ENCODE measurements at places on chromosomes 7 and 10. TPM values are rescaled to one million over a fixed set of nuclear protein-coding genes. Genes with fewer than 3 reads are reported as not detected.

DNA sequence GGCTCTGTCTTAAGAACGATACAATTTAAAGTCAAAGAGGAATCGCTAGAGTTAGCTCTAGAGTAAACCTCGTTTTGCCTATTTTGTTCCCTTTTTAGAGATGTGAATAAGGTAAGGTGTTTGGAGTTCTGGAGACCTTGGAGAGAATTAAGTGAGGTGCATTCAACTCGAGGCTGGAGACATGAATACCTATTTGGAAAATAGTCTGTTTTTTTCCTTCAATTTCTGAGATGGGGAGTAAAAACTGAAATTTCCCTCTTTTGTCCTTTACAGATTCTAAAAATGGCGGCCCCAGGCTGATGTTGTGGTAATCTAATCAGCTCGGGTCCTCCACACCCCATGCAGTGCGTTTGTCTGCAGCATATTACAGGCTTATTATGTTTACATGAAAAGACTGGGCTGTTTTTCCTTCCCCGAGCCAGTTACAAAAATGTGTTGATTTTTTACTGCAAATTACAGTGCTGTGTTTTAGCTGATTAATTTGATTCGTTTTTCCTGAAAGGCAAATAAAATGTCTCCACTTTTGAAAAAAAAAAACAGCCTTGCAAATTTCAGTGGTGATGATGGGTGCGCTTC, 1.5 kb downstream of the KMT2E start:
- no peaks in the 10 kb centered on the region for H3K27me3 ChIP-seq
- H3K4me1 ChIP-seq = no peaks in the 10 kb centered on the region
- peak; percentile 53 for DNase-seq

DNA sequence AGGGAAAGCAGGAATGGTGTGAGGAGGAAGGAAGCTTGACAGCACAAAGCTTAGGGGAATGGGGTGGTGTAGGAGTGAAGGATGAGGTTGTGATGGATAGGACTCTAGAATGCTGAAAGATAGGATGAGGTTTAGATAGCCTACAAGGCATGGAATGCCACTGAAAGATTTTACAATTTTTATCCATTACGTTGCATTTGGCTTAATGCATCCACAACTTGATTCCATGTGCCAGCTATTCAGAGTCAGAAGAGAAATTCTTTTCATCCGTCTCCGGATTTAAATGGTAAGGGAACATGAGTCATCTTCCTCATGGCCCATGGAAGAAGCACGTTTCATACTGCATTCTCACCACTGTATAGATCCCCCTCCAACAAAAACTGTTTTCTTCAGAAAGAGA, 212.4 kb upstream of the BMPER start:
- H3K36me3 ChIP-seq = no peaks in the 10 kb centered on the region
- H3K4me3 ChIP-seq = no peak overlapping the region
- DNase-seq = peak; percentile 81

DNA sequence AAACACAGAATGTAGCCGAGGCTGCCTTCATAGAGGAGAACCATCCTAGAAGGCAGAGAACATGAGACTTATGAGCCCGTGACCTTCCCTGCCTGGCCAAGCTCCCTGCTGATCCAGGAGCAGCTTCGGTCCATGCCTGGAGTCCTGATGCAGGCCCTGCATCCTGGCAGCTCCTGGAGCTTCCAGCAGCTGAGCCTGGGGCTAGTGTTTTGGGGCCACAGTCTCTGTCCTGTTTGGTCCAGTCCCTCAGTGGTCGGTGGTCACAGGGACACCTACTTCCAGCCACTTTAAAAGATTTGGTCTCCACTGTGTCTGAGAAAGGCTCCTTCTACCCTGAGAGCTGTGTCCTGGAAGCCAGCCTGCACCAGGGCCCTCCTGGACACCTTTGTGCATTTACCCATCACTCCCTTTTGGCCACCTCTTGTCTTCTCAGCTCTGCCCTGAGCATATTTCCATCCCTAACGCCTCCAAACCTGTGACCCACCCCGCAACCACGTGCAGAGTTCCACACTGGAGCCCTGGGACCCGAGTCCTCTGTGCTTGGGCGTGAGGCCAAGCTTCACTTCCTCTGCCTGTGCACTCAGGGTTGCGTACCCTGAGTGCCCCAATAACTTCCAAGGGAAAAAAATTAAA, 315.2 kb upstream of the ZNF32 start:
- H3K27me3 ChIP-seq = peaks cover 16% of the 10 kb centered on the region
- no peaks in the 10 kb centered on the region for H3K36me3 ChIP-seq
- no peak for DNase-seq
- H3K4me3 ChIP-seq = no peak overlapping the region

DNA sequence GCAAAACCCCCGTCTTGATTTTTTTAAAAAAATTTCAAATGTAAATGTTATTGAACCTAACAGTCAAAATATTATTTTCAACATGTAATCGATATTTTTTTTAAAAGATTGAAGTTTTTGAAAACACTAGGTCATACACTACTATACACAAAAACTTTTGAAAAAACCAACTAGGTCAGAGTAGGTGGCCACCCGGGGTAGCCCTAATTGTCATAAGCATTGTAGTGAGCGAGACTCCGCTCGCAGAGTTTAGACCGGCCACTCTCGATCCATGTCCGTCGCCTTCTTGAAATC, 417 bp downstream of the RFC2 start:
- no peak for DNase-seq
- peak overlapping the region; percentile 99 for H3K4me3 ChIP-seq
- peaks cover 5% of the 10 kb centered on the region for H3K36me3 ChIP-seq
- no peaks in the 10 kb centered on the region for H3K27me3 ChIP-seq
- peaks cover 9% of the 10 kb centered on the region for H3K4me1 ChIP-seq

DNA sequence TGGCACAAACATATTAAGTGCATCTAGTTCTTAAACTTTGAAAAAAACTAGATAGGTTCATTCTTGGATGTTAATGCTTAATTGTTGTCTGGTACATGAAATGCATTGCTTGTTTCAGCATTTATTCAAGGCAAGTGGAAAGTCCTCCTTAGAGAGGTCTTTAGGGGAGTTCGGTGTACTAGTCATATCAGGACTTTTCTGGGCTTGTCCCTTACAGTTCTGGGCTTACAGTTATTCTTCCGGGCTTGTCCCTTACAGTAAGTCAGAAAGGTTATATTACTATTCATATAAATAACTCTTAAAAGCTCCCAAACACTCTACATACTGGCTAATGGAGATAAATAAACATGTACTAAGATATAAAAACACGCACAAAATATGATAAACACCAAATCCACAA, 61.6 kb upstream of the MRLN start:
- DNase-seq = no peak
- H3K4me3 ChIP-seq = no peak overlapping the region
- H3K27me3 ChIP-seq = no peaks in the 10 kb centered on the region

GRCh38 chr7:134044682-134045081, 82.5 kb upstream of the LRGUK start:
- DNase-seq = no peak
- no peak overlapping the region for H3K27ac ChIP-seq
- H3K36me3 ChIP-seq = no peaks in the 10 kb centered on the region
- no peaks in the 10 kb centered on the region for H3K27me3 ChIP-seq

- DNase-seq = peak; percentile 8
- H3K27ac ChIP-seq = no peak overlapping the region
- H3K4me3 ChIP-seq = no peak overlapping the region
- no peaks in the 10 kb centered on the region for H3K36me3 ChIP-seq
Observed at GRCh38 chr7:83782628-83783027, 133.7 kb upstream of the SEMA3E start.

GRCh38 chr7:70463352-70463938, 668.5 kb upstream of the GALNT17 start:
- no peak for DNase-seq
- no peaks in the 10 kb centered on the region for H3K4me1 ChIP-seq
- no peaks in the 10 kb centered on the region for H3K36me3 ChIP-seq
- H3K27ac ChIP-seq = no peak overlapping the region

GRCh38 chr7:43625980-43626379, 43.1 kb downstream of the STK17A start:
- H3K27ac ChIP-seq = no peak overlapping the region
- H3K4me1 ChIP-seq = no peaks in the 10 kb centered on the region
- H3K27me3 ChIP-seq = no peaks in the 10 kb centered on the region
- DNase-seq = no peak
- H3K4me3 ChIP-seq = no peak overlapping the region
- H3K36me3 ChIP-seq = peaks cover 2% of the 10 kb centered on the region

GRCh38 chr10:69387500-69387899, 29.2 kb downstream of the TACR2 start:
- H3K27me3 ChIP-seq = no peaks in the 10 kb centered on the region
- peaks cover 20% of the 10 kb centered on the region for H3K36me3 ChIP-seq
- no peak for DNase-seq
- H3K27ac ChIP-seq = no peak overlapping the region
- peaks cover 18% of the 10 kb centered on the region for H3K4me1 ChIP-seq

DNA sequence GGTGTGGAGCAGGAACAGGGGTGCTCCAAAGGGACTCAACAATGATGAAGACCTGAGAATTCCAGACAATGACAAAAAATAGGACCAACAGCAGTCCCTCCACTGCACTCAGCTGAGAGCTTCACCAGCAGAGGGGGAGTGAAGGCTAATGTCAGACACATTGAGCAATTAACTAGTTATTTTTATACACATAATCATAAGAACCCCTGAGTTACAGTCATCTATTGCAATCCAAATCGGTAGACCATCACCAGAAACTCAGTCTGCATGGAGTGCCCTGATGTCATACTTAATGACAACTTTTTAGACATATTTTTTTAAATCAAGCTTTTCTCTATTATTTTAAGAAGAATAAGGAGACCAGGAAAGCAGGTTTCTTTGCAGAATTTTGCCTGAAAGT, 30.6 kb upstream of the IKZF1 start:
- H3K36me3 ChIP-seq = no peaks in the 10 kb centered on the region
- no peak overlapping the region for H3K4me3 ChIP-seq
- H3K27me3 ChIP-seq = no peaks in the 10 kb centered on the region
- no peak for DNase-seq
- no peak overlapping the region for H3K27ac ChIP-seq

- H3K4me3 ChIP-seq = peak overlapping the region; percentile 68
- H3K27ac ChIP-seq = peak overlapping the region; percentile 53
- H3K36me3 ChIP-seq = no peaks in the 10 kb centered on the region
- H3K4me1 ChIP-seq = peaks cover 10% of the 10 kb centered on the region
- no peaks in the 10 kb centered on the region for H3K27me3 ChIP-seq
- no peak for DNase-seq
Observed at GRCh38 chr10:70131560-70131937, 1.1 kb downstream of the AIFM2 start.

GRCh38 chr10:124952123-124952522, 10.2 kb downstream of the ZRANB1 start:
- no peak overlapping the region for H3K27ac ChIP-seq
- DNase-seq = no peak
- H3K4me1 ChIP-seq = peaks cover 3% of the 10 kb centered on the region

DNA sequence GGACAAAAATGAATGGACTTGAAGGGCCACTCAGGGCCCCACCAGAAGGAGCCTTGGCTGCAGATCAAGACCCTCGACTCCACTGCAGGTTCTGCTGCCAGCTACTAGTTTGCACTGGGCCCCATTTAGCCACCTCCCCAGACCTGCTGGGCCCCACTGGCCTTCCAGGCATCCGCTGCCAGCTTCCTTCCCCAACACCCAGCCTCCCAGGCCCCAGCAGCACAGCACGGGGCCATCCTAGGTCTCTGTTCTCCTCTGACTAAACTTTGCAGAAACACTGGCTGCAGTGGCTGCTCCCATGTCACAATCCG, 277.4 kb upstream of the KLF14 start:
- no peak overlapping the region for H3K4me3 ChIP-seq
- H3K4me1 ChIP-seq = peaks cover 45% of the 10 kb centered on the region
- DNase-seq = no peak
- peak overlapping the region; percentile 61 for H3K27ac ChIP-seq

The NEBL gene
- 0.11 TPM for polyA plus RNA-seq

The ANAPC16 gene
- polyA plus RNA-seq = 46.0 TPM

The CLDN4 gene
- polyA plus RNA-seq = 0.73 TPM

The PRTFDC1 gene
- polyA plus RNA-seq = 32.7 TPM

The GARIN1A gene
- 0.46 TPM for polyA plus RNA-seq

The SFRP4 gene
- 1.5 TPM for polyA plus RNA-seq

The CHAT gene
- not detected for polyA plus RNA-seq

The CACNA2D1 gene
- 31.7 TPM for polyA plus RNA-seq

The MRLN gene
- polyA plus RNA-seq = not detected

The PLXNA4 gene
- 2.4 TPM for polyA plus RNA-seq

The TMEM229A gene
- not detected for polyA plus RNA-seq

The TMEM178B gene
- 0.02 TPM for polyA plus RNA-seq
